ENCODE measurements at places on chromosomes 12 and 14.
A peak's percentile ranks its signal among the peaks of the same experiment; 100 is the strongest.

DNA sequence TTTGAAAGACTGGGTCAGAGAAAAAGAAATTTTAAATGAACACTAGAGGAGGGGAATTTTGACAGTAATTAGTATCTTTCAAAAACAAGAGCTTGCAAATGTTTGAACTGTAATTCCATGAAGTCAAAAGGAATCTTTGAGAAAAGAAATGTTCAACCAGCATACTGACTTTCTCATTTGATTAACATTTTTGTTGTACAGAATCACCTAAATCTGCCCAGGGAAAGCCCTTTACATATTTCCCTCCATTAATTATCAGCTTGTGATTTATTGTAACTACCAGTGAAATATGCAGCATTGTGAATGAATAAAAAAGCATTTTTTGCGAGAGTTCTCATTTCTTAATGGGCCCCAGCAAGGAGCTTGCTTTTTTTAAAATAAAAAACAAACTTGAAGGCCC lies 61.2 kb upstream of the CCDC91 start:
- DNase-seq = no peak
- no peak overlapping the region for H3K4me3 ChIP-seq
- no peak overlapping the region for H3K27ac ChIP-seq
- H3K27me3 ChIP-seq = peaks cover 3% of the 10 kb centered on the region
- H3K36me3 ChIP-seq = no peaks in the 10 kb centered on the region
- no peaks in the 10 kb centered on the region for H3K4me1 ChIP-seq

DNA sequence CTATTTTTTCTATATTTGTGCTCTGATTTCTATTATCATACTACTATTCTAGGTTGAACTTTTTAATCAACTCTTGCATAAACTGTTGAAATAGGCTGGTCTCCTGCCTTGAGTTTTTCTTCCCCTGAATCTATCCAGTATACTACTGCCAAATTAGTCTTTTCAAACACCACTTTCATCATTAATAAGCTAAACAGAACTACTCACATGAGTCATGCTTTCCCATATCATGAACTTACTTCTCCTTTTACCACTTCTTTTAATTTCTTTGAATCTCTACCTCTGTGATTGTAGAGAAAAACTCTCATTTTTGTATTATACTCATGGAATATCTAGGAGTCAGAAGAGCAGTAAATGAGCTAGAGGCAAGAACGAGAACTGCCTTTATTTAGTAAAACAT lies 340.3 kb upstream of the PDE3A start:
- H3K27me3 ChIP-seq = no peaks in the 10 kb centered on the region
- no peaks in the 10 kb centered on the region for H3K4me1 ChIP-seq
- H3K36me3 ChIP-seq = no peaks in the 10 kb centered on the region
- H3K4me3 ChIP-seq = no peak overlapping the region

DNA sequence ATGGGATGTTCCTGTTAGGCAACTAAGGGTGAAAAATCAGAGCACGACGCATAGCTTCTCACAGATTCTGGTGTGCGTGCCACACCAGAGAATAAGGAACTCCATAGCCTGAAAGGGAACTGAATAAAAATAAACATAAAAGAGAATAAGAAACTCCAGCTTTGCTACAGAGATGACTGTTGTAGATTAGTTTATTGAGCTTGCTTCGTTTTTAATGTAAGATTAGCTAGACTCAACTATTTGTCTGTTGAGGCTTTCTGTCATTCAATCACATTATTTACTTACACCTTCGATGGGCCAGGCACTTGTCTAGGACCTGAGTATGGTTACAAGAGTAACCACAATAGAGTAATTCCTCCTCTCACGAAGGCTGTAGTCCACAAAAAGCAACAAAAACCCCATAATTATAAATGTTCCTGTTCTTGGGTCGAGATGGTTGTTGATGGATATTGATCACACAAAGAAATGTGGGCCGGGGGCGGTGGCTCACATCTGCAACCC lies 807 bp upstream of the ZCCHC8 start:
- peak overlapping the region; percentile 92 for H3K4me3 ChIP-seq
- H3K36me3 ChIP-seq = peaks cover 40% of the 10 kb centered on the region
- H3K27me3 ChIP-seq = no peaks in the 10 kb centered on the region
- DNase-seq = no peak

DNA sequence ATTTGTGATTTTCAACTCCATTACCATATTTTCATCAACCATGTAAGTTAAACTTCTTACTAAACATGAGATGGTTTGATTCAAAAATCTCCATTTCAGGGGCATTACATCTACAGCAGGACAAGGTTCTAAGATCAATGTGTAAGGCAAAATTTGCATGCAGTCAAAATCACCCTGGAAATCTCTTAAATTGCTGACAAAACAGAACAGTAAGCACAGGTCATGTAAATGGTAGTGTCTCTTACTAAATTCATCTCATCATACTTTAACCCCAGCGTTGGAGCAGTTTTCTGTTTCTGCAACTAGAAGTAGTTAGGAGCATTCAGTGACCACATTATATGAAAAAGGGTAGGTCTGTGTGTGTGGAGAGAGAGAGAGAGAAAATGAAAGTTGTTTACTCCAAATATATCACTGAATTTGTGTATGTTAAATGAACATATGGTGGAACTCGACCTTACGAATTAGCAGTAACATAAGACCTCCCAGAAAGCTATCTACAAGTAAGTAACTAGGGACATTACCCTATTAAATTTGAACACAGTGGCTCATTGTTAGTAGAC lies 227.5 kb downstream of the SSPN start:
- peaks cover 8% of the 10 kb centered on the region for H3K36me3 ChIP-seq
- H3K27ac ChIP-seq = no peak overlapping the region
- H3K4me1 ChIP-seq = peaks cover 14% of the 10 kb centered on the region
- DNase-seq = no peak
- no peak overlapping the region for H3K4me3 ChIP-seq

GRCh38 chr12:71046215-71046614 lies 111.6 kb downstream of the TSPAN8 start:
- no peak overlapping the region for H3K27ac ChIP-seq
- no peaks in the 10 kb centered on the region for H3K36me3 ChIP-seq

- no peaks in the 10 kb centered on the region for H3K36me3 ChIP-seq
- H3K27me3 ChIP-seq = peaks cover 28% of the 10 kb centered on the region
- no peak overlapping the region for H3K27ac ChIP-seq
- no peaks in the 10 kb centered on the region for H3K4me1 ChIP-seq
- DNase-seq = no peak
Observed at GRCh38 chr12:5434647-5435560, 3.0 kb downstream of the NTF3 start.

GRCh38 chr12:79397609-79398008 lies 293.2 kb downstream of the PAWR start:
- H3K27me3 ChIP-seq = no peaks in the 10 kb centered on the region
- H3K27ac ChIP-seq = no peak overlapping the region
- no peak overlapping the region for H3K4me3 ChIP-seq
- H3K4me1 ChIP-seq = no peaks in the 10 kb centered on the region
- H3K36me3 ChIP-seq = no peaks in the 10 kb centered on the region
- no peak for DNase-seq

DNA sequence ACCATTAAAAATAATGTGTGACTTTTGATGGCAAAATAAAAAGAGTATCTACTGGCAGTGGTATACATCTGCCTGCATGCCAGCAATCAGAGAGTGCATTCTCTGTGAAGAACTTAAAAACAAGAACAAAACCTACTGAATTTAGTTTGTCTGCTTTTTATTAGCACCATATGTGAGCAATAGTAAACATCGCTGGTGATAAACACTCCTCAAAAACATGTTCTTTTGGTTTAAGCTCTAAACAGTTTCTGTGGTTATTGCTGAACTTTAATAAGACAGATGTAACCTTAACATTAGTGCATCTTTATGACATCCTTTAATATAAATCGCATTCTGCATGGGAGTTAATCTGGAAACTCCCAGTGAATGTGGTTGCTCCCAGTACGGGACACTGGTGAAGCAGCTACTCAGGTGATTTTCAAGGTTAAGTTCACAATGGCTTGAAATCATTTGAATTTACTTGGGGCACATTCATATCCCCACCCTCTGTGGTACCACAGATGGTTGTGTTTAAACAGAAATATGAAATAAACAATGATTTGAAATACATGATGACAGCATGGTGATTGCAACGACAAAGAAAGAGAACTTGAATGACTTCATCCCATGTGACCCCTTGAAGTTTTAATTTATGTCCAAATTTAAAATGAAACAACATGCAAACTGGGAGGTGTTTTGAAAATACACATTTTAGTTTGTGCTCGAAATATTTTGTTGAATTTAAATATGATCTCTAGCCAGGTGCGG lies 285.9 kb downstream of the FOXN3 start:
- H3K27me3 ChIP-seq = peaks cover 6% of the 10 kb centered on the region
- H3K27ac ChIP-seq = no peak overlapping the region
- H3K4me3 ChIP-seq = no peak overlapping the region
- DNase-seq = no peak

DNA sequence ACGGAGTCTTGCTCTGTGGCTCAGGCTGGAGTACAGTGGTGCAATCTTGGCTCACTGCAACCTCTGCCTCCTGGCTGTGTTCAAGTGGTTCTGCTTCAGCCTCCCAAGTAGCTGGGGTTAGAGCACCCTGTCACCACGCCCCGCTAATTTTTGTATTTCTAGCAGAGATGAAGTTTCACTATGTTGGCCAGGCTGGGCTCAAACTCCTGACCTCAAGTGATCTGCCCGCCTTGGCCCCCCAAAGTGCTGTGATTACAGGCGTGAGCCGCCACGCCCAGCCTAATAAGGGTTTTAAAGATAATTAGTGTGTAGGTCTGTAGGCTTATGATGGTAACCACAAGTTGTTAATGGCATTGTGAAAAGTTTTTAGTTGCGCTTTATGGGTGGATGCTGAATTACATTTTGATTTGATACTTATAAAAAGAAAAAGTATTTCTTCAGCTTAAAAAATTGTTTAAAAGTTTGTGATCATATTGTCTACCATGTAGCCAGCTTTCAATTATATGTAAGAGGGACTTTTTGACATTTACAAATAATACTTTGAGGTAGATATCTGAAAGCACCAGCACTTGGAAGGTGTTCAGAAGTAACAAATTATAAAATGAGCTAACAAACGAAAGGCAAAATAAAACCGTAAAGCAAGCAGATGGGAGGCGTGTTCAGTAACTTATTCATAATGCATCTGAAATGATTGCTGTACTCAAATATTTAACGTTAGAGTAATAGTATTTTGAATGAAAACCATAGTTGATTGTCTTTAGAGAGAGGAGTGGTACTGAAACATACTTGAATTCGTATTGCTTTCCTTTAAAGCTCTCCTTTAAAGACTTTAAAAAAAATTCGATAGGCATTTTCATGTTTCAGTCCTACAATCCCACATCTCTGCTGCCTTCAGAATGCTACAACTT lies 37.1 kb downstream of the MDM2 start:
- H3K27me3 ChIP-seq = no peaks in the 10 kb centered on the region
- H3K4me3 ChIP-seq = no peak overlapping the region
- no peak overlapping the region for H3K27ac ChIP-seq
- H3K4me1 ChIP-seq = no peaks in the 10 kb centered on the region
- peaks cover 24% of the 10 kb centered on the region for H3K36me3 ChIP-seq

GRCh38 chr14:22715186-22715812 lies 51.2 kb upstream of the OXA1L start:
- H3K27me3 ChIP-seq = peaks cover 24% of the 10 kb centered on the region
- no peak overlapping the region for H3K4me3 ChIP-seq
- no peaks in the 10 kb centered on the region for H3K36me3 ChIP-seq
- no peak for DNase-seq
- H3K27ac ChIP-seq = no peak overlapping the region

DNA sequence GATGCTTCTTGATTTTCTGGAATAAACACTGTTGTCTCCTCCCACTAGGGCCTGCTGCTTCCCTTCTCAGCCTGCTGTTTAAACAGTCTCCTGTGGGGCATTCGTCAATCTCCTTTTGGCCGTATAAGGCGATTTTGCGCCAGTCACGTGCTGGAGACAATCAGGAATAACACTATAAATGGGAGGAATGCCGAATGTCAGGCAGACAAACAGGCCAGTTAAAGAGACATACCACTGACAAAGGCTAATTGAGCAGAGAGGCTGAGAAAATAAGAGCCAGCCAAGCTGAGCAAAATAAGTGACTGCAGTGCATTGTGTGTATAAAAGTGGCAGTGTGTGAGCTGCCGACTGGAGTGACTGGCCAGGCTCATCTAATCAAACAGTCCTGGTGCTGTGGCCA lies 23.3 kb downstream of the DMAC2L start:
- peaks cover 9% of the 10 kb centered on the region for H3K36me3 ChIP-seq
- no peak for DNase-seq
- H3K27ac ChIP-seq = no peak overlapping the region
- peak overlapping the region; percentile 20 for H3K4me3 ChIP-seq
- no peaks in the 10 kb centered on the region for H3K27me3 ChIP-seq

GRCh38 chr12:70876952-70877351 lies 43.6 kb downstream of the PTPRR start:
- H3K4me3 ChIP-seq = no peak overlapping the region
- H3K27ac ChIP-seq = no peak overlapping the region
- no peak for DNase-seq
- H3K36me3 ChIP-seq = no peaks in the 10 kb centered on the region
- H3K27me3 ChIP-seq = no peaks in the 10 kb centered on the region

GRCh38 chr12:56590237-56590830 lies 39.8 kb downstream of the BAZ2A start:
- H3K27me3 ChIP-seq = no peaks in the 10 kb centered on the region
- no peak for DNase-seq
- no peak overlapping the region for H3K4me3 ChIP-seq
